ENCODE measurements at places on chromosomes 1 and 21. TPM values are rescaled to one million over a fixed set of nuclear protein-coding genes. Genes with fewer than 3 reads are reported as not detected.
A peak's percentile ranks its signal among the peaks of the same experiment; 100 is the strongest.

The KCNA3 gene
- 3.6 TPM for total RNA-seq

GRCh38 chr1:150572918-150573647 is 6.3 kb downstream of the MCL1 start:
- no peak for DNase-seq

DNA sequence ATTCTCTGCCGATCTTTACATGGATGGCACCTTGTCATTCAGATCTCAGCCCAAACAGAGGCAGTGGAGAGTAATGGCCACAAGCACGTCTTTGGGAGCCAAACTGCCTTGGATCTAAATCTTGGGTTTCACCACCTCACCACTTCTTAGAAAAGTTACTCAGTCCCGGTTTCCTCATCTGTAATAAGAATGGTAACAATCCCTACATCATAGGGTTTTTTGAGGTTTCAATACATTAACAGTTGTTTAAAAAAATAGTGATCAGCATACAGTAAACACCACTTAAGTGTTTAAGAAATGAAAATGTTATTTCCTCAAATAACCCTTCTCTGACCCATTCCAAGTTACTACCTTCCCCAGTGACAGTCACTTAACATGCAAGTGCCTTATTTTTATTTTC is 38.5 kb upstream of the KCNA3 start:
- no peak for DNase-seq

The GPX7 gene
- 96.8 TPM for total RNA-seq

GRCh38 chr1:236072001-236072400 is 7.1 kb upstream of the NID1 start:
- DNase-seq, result no peak

The MNDA gene
- total RNA-seq, result 15.9 TPM

The SERTAD4 gene
- 6.5 TPM for total RNA-seq

- DNase-seq, result no peak
Measured at GRCh38 chr1:242086093-242086492, 87.2 kb upstream of the MAP1LC3C start.

DNA sequence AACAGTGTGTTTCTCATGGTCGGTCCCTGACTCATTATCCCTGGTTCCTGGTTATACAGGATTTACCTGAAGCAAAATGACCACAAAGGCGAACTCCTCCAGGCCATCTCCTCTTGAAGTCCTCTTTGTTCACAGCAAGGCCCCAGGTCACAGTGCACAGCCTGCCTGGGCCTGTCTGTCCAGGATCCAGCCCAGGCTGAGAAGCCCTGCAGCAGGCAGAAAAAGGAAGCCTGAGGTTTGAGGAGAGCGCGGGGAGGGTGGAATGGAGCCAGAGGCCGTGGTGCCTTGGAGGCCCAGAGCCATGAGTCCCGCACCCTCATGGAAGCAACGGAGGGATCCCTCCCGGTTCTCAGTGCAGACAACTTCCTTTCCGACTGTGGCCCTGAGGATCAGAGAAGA is 136.8 kb upstream of the IRF2BP2 start:
- no peak for DNase-seq

The CFAP74 gene
- total RNA-seq, result 4.6 TPM

GRCh38 chr1:38565020-38565491 is 294.5 kb downstream of the RRAGC start:
- peak; percentile 48 for DNase-seq

DNA sequence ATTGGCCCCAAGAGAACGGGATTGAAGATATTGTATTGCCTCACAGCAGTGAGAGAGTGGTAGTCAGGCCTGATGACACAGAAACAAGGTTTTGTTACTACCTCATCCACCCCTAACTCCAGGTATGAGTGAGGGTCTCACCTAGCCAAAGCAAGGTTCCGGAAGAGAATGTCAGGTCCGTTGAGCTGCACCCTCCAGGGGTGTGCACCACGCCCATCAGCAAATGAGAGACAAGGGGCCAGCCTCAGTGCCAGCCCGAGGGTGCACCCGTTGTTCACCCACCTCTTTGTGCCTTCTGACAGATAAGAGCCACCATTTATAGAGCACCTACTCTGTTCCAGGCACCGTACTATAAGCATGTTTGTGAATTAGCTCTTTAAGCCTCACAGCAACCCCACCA is 121.9 kb upstream of the IPO9 start:
- no peak for DNase-seq

DNA sequence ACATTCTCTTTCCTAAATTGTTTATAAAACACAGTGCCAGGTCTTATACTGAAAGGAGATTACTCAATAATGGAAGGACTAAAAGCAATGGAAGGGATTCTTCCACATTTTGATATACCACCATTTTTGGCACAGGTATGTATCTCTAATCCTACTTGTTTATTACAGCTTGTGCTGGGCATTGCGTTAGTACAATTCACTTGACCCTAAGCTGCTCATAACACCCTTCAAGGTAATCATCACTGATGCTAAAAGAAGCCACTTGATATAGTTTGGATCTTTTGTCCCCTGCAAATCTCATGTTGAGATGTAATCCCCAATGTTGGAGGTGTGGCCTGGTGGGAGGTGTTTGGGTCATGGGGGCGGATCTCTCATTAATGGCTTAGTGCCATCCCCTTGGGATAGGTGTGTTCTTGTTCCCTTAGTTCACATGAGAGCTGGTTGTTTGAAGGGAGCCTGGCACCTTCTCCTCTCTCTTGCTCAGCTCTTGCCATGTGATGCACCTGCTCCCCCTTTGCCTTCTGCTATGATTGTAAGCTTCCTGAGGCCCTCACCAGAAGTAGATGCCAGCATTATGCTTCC is 71.1 kb downstream of the NIBAN1 start:
- DNase-seq, result no peak

- no peak for DNase-seq
Measured at GRCh38 chr21:23887725-23888306, 1719.5 kb downstream of the MRPL39 start.

DNA sequence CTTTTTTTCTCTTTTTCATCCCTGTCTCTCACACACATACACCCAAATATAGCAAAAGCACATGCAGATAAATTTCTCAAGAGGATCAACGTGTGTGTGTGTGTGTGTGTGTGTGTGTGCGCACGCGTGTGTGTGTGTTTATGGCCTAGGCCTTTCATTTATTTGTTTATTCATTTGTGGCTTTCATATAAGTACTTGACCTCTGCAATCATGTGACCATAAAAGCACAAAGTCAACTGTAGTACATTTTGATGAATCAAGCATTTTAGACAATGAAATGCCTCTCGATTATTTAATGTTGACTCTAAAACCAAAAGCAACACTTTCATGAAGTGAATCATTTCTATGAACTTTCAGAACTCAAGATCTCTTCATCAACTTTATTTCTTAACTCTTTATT is 194.1 kb upstream of the ADGRL2 start:
- no peak for DNase-seq

The GBP2 gene
- 106 TPM for total RNA-seq

GRCh38 chr1:3271866-3272265 is 182.6 kb upstream of the ARHGEF16 start:
- DNase-seq, result no peak

DNA sequence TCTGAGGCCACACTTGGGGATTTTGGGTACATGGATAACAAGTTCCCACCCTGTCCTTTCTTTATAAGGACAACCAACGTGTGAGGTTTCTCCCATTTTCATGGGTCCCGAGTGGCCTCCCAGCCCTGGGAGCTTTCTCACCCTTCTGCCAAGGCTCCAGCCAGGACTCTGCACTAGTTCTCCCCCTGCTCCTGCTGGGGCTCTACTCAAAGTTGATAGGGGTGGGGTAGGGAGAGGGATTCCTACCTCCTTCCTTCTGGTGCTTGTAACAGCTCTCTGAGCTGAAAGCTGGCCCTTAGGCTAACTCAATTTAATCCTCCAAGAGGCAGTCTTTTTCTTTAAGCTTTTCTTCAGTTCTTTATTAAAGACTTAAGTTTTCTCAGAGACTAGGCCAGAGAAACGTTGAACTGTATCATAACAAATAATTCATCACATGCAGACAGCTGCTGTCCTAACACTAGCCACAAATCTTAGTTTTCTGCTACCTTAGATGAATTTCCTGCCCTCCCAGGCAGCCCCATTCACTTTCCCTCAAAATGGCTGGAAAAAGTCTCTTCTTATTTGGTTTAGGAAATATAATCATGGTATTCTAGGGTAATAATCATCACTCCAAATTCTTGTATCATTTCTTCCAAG is 22.4 kb upstream of the DR1 start:
- DNase-seq, result no peak

The FOXD3 gene
- total RNA-seq, result not detected

The RIPPLY3 gene
- total RNA-seq, result not detected
